Activated T-cell treated with anti-CD3 and anti-CD28 coated beads for 48 hours (primary cell): ENCODE measurements at places on chromosomes 16 and 17.

GRCh38 chr17:2263183-2264066, 40.2 kb downstream of the SMG6 start:
- DNase-seq, result no peak

- no peak for DNase-seq
Observed at GRCh38 chr17:27430882-27431491, 25.3 kb upstream of the KSR1 start.

DNA sequence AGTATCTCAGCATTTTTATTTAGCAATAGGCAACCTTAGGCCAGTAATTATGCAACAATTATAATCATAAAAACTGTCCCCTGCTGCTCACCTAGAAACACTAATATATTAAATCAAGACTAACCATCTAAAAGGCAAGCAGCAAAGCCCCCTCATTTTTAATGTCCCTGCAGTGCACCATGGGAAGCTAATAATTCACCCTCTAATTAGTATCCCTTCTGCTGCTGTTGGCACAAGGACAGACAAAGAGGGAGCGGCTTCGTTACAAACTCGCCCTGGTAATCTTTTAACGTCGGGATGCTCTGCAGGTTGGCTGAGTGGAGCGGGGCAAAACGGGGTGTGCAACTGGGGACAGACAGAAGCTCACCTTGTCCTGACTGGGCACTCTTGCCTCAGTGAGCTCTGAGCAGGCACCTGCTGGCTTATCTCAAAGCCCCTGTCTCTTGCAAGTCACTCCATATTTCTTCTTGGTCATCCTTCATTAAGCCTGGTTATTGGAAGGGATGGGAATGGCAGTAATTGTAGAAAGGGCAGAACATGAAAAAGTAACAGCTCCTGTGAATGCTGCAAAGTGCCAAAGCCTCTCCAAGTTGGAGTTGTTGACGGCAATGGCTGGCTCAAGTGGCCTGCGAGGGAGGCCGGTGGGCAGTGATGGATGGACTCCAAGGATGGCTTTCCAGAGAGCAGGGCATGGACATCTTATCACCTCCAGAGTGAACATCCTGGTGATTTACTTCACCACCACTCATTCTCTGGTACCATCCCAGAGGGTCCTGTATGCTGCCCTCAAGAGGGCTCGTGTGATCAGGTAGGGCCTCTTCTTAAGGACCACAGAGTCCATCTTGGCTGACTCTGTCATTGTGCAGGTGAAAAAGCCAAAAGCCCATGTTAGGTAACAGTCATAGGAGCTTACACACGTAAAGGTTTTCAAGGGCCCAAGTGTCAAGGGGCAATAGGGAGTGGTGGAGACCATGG, 219.6 kb upstream of the N4BP1 start:
- no peak for DNase-seq

- no peak for DNase-seq
Observed at GRCh38 chr17:3026856-3027751, 36.3 kb downstream of the OR1D5 start.

GRCh38 chr17:41520821-41521521, 2.3 kb upstream of the KRT15 start:
- no peak for DNase-seq

GRCh38 chr16:82071421-82071820, 36.4 kb downstream of the HSD17B2 start:
- DNase-seq, result no peak

- DNase-seq, result no peak
Observed at GRCh38 chr16:7330709-7331108, 1.9 kb upstream of the RBFOX1 start.

GRCh38 chr16:3974751-3975150, 94.2 kb upstream of the CREBBP start:
- no peak for DNase-seq

GRCh38 chr16:28107232-28107631, 43.7 kb upstream of the GSG1L start:
- DNase-seq, result no peak

DNA sequence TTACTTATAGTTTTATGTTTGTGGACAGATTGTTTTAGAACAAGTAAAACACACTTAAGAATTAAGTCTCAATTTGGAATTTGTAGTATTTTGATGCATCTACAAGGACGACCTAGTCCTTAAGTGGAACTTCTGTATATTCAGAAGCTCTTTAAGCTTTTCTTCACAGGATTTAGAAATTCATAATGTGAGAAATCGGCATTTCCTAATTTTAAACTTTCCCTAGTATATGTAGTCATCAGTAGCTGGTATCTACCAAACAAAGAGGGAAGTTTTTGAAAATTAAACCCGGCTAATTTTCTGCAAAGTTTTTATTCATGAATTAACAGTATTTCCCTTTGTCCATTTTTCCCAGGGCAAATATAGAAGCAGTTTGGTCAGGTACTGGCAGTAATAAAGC, 203.6 kb downstream of the CDRT15L2 start:
- DNase-seq, result no peak

GRCh38 chr16:10667239-10667638, 27.5 kb downstream of the TEKT5 start:
- DNase-seq, result no peak

- DNase-seq, result no peak
Observed at GRCh38 chr17:55238931-55239297, 25.8 kb upstream of the HLF start.

GRCh38 chr16:87690911-87691685, 74.7 kb downstream of the KLHDC4 start:
- DNase-seq, result no peak

- DNase-seq, result no peak
Observed at GRCh38 chr16:57225978-57226377, 19.1 kb upstream of the ARL2BP start.

GRCh38 chr17:38597375-38597774, 8.4 kb downstream of the SRCIN1 start:
- no peak for DNase-seq

DNA sequence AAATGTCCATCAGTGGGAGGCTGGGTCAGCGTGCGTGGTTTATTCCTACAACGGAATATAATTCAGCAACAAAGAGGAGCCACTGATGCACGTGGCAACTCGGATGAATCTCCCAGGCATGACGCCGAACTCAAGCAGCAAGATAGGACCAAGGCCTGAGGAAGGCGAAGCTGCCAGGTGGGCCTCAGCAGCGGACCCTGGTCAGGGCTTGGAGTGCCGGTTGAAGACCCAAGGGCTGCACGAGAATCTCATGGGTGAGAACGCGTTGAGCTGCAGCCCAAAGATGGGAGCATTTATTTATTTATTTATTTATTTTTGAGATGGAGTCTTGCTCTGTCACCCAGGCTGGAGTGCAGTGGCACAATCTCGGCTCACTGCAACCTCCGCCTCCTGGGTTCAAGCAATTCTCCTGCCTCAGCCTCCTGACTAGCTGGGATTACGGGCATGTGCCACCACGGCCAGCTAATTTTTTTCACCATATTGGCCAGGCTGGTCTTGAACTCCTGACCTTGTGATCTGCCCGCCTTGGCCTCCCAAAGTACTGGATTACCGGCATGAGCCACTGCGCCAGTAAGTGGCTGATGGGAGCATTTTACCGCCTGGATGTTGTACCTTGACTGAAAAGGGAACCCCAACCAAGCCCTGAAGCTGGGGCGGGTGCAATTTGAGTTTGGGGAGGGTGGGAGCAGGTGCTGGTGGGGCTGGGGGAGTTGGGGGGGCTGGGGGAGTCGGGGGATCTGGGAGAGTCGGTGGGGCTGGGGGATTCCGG, 18.1 kb upstream of the BAHCC1 start:
- DNase-seq, result no peak

- DNase-seq, result no peak
Observed at GRCh38 chr16:79283578-79283977, 317.0 kb downstream of the MAF start.

DNA sequence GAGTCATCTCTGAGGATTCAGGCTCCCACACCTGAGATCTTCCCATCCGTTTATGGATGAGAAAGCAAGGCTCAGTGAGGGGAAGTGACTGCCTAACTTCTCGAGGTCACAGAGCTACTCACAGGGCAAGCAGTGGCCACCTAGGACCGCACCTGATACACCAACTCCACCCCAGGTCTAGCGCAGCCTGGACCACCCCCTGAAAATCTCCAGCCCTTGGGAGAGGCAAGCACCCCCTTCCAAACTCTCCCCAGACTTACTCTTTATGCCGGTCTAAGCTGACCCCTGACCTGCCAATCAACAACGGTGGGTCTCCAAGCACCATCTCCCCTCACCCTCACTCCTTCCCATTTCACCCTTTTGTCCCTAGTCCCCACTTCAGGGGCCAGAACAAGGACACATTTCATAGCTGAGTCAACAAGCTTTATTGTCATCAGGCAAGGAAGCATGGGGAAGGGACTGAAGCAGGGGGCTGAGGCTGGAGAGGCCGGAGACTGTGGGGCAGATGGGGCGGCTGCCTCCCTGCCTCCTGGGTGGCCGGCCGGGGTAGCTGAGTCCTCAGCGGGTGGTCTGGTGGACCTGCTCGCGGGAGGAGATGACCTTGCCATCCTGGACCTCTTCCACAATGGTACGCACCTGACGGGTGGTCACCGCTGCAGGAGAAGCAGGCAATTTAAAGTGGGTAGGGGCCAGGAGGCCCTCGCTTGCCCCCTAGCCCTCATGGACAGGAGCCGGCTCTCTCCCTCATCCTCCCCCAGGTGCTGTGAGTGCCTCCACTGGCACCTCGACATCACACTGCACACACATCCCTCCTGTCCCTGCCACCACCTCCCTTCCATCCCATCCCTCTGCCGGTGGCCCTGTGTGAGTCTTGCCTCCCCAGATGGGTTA, 5.1 kb downstream of the KRT17 start:
- no peak for DNase-seq

- no peak for DNase-seq
Observed at GRCh38 chr17:65926599-65926998, 265.3 kb downstream of the CEP112 start.

GRCh38 chr16:15974057-15974456, 24.6 kb downstream of the ABCC1 start:
- no peak for DNase-seq

DNA sequence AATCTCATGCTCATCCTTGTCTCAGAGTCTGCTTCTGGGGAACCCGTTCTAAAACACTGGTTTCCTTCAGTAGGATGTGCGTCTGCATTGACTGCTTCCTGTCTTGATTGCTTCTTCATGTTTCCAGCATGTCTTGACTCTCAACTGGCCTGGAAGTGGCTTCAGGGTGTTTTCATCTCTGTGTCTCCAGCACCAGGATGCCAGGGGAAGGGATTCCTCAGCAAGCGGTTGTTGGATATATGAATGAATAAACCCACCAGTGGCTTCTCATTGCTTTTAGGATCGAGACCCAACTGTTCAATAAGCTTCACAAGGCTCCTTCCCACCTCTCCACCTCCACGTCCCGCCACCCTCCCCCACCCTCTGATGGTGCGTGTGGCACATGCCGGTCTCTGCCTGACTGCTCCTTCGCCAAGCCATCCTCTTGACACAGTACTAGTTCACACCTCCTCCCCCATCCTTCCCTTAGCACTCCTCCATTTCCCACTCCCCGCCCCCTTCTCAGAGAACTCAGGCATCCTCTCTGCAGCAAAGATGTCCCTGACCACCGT, 14.1 kb upstream of the TNS4 start:
- DNase-seq, result no peak

DNA sequence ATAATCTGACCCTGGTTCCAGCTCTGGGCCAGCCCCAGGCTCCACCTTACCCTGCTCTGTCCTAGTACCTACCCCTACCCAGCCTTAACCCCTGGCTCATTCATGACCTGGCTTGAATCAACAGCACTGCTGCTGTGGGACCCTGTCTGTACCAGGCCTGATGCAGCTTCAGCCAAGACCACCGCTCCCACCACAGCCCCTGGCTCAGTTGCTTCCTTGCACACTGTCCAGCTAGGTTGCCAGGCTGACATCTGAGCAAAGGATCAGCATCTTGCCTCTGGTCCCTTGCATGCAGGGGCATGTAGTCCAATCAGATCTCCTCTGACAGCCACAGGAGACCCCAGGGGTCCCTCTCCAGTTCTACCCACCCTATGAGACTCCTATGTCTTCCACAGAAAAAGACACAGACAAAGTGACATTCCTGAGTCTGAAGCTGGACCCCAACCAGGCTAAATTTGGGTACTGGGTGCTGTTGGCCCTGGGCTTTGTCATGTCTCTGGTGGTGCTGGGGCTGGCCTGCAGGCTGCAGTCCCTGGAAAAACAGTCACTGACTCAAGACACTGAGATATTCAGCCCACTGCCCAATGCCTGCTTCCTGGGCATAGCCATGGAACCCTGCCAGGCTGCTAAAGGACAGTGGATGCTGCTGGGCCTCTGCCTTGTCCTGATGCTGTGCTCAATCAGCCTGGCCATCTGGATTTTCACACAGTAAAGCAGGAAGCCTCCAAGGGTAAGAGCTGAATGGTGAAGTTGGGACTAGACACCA, 3.9 kb upstream of the KCNH6 start:
- DNase-seq, result no peak

DNA sequence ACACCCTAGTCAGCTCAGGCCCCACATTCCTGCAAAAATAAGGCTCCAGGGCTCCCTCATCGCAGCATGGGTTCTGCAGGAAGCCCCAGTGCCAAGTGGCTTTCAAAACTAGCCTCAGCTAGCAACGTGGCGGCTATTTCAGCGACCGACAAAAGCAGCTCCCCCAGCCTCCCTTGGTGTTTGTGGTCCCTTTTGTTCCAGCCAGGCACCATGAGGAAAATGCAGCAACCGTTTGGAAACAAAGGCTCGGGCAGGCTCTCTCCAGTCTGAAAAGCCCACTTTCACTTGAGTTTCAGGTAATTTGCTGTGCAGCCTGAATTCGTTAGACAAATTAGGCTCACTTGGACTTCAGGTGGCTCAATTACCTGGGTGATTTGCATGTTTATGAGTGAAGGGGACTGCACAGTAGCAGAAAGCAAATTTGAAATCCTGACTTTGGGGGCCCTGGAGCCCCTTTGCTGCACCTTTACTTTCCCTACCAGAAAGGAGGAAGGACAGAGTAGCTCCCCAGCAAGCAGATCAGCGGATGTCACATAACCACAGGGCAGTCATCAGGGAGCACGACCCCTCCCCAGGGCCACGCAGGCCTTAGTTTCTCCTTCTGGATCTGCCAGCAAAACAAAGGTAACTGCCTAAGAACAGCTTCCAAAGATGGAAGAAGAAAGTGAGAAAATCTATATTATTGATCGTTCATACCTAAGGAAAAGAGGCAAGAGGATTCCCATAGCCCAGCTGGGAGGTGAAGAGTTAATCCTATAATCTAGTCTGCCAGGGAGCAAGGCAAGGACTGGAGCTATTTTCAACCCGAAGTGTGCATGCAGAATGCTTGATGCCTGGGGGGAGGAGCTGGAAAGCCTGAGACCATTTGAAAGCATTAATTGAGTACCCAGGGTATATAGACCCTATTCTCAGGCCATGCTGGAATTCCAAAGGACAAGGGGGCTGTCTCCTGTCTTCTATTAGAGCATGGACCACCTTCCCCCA, 143.1 kb upstream of the SDK2 start:
- no peak for DNase-seq
